ENCODE measurements at places on chromosomes 3 and 15.

DNA sequence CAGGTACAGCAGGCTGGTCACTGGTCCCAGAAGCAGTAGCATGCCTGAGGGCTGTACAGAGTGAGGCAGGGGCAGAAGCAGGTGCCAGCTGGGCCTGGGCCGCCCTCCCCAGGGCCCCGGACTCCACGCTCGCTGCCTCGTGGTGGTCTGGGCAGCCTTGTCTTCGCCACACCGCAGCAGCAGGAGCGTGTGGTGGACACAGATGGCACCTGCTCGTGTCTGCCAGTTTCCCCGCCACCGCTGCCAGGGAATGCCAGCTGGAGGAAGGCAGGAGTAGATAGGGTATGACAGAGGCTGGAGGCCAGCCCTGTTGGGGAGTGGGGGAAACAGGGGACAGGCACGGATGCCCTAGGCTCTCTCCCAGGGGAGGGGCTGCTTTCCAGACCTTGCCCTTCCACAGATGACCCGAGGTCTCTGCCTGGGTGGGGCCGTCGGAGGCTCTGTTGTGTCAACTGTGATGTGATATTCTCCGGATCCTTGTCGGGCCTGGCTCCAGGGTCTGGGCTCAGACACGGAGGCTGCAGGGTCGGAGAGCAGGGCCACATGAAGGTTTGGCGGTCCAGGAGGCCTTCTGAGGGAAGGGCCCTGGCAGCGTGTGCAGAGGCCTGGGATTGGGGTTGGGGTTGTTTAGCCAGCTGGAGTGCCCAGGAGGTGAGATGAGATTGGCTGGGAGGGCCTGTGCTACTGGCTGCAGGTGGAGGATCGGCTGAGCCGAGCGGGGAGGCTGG lies 33.6 kb downstream of the GOLGA6L10 start:
- DNase-seq = no peak

- DNase-seq = peak; percentile 76
These were observed 38.6 kb upstream of the RAB6B start for GRCh38 chr3:133934073-133934970.

DNA sequence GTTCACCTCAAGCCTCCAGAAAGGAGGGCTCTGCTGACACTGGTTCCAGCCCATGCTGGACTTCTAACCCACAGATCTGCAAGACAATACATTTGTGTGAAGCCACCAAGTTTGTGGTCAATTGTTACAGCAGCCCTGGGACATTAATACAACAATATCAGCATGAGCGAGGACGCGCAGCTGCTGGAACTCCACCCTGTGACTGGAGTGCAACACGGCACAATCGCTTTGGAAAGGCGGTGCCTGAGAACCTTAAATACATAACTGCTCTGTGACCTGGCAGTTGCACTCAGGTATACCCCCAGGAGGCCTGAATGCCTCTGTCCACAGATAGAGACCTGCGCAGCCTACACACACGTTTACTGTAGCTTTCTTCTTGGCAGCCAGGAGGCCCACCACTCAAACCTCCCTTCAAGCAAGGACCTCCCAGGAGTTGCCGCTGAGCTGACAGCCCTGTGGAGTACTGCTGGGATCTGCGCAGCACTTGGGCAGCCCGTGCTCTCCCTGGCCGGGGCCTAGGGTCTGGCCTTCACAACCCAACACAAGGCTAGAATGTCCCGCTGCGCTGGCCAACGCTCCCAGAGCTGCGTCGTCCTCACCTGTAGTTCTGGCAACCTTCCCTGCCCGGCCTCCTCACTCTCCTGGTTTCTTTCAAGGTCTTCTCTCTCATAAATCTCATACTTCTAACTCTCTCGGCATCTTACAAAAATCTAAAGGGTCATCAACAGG lies 8.3 kb downstream of the MRPS25 start:
- DNase-seq = no peak

- DNase-seq = no peak
These were observed 56.7 kb downstream of the CCNL1 start for GRCh38 chr3:157103280-157103679.

DNA sequence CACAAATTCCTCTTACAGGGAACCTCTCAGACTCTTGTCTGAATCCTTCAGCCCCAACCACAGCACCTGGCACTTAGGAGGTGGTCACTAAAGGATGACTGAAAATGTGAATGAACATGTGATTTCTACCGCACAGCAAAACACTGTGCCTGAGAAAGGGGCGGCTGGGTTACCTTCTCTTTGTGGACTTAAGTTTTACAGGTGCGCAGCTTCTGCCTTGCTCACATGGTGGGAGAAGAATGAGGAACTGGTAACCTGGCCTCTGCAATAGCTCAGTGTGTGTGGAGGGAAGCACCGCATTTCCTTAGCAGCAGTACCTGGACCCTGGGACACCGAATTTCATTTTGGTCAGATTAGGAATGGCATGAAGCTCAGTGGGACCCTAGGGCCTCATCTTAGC lies 9.8 kb upstream of the ETV5 start:
- DNase-seq = no peak

GRCh38 chr3:114290911-114291901 lies 2.6 kb upstream of the TIGIT start:
- DNase-seq = peak; percentile 77

GRCh38 chr3:139794469-139795265 lies 116.9 kb upstream of the NMNAT3 start:
- DNase-seq = no peak

DNA sequence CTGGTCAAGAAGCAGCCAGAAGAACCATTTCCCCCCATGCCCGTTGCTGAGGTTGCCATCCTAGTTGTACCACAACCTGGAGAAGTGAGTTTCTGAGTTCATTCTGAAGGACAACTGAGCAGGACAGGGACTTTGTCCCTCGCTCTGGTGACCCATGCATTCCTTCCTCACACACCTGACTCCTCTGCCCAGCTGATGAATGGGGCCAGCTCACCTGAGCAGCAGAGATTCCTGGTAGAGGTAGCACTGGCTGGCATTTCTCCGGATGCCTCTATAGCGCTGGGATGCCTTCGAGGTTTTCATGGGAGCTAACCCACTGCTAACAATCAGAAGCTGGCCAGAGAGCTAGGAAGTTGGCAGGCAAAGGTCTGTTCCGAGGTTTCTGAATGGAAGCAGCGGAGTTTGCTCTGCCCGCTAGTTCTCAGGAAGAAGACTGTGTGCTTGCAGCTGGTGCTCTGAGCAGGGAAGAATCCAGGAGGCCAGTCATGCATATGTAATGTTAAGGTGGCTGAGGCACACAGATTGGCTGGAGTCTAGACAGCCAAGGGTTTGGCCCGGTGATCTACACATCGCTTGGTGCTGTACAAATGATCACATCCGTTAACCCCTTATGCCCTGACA lies at the start of gene TMC3:
Gene TMC3 (minus strand): TSS at position 439 of the 621 bp plus-strand sequence. CDS start 136 bp downstream, at position 303.
- DNase-seq = no peak

DNA sequence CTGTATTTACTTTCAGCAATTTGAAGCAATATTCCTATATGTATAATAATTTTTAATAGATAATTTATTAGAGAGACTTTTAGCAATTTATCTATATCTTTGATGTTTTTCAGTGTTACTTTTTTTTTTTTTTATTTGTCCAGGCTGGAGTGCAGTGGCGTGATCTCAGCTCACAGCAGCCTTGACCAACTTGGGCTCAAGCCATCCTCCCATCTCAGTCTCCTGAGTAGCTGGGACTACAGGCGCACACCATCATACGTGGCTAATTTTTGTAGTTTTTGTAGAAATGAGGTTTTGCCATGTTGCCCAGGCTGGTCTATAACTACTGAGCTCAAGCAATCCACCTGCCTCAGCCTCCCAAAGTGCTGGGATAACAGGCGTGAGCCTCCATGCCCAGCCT lies 25.3 kb upstream of the SLTM start:
- DNase-seq = no peak

DNA sequence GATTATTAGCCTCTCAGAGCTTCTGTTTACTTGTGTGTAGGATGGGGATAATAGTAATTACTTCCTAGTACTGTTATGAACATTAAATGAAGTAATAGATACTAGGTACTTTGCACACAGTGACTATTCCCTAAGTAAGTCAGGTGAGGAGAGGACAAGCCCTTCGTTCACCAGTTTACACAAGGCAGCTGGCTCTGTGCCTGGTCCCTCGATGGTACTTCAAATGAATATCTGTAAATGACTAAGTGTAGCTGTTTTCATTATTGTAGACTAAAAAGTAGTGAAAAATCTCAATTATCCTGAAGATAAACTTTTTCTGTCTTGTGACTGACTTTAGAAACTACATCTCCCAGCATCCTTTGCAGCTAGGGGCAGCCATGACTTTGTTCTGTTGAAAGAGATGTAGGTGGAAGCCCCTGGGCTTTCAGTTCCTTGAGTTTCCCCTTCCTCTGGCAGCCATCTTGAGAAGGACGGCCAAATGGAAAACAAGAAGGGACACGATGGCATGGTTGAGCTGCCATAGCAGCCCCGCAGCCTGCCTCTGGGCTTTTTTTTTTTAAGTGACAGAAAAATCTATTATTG lies 11.7 kb upstream of the WNT7A start:
- DNase-seq = no peak

GRCh38 chr3:177196456-177197040 lies 734 bp downstream of the TBL1XR1 start:
- DNase-seq = peak; percentile 44

DNA sequence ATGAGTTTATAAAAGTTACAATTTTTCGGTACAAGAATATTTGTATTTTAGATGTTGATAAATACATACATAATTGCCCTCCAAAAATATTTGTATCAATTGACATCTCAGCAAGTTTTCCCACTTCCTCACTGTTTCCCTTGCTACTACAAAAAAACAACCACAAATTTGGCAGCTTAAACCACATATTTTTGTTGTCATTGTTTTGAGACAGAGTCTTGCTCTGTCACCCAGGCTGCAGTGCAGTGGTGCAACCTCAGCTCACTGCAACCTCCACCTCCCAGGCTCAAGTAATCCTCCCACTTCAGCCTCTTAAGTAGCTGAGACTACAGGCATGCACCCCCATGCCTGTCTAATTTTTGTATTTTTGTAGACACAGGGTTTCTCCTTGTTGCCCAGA lies 162.8 kb upstream of the RARB start:
- DNase-seq = no peak

DNA sequence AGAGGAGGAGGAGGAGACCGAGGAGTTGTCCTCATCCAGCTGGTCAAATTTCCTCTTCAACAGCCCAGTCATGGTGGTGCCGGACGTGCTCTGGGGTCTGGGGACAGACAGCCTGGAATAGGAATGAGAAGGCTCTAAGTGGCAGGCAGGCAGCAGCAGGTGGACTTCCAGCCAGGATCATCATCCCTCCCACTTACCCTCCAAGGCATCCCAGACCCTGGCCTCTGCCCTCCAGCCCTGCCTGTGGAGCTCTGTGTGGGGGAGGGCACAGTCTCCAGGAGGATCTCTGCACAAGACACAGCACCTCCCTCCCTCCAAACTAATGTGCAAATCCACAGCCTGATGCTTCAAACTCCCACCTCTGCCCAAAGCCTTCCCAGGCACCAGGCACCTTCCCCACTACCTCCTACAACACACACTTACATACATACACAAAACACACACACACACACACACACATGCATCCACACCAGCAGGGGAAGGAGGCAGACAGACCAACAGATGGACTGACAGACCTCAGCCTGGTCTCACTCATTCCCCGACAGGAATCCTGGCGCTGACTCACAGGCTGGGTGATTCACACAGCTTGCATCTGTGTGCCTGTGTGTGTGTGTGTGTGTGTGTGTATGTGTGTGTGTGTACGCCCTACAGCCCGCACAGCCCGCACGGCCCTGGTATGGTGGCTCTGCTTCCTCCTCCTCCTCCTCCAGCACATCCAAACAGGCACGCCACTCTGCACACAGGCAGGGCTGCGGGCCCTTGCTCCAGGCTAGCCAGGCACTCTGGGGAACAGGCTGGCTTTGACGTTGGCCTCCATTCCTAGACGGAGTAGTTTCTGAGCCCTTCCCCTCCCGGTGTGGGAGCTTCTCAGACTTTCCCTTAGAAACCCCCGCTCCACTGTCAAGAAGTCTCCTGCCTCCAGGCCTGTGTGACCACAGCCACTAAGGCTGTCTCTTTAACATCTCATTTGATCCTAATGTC lies 6.5 kb downstream of the CSRNP1 start:
- DNase-seq = peak; percentile 85

- DNase-seq = peak; percentile 68
These were observed 5.5 kb upstream of the BUB1B start for GRCh38 chr15:40155270-40155910.

DNA sequence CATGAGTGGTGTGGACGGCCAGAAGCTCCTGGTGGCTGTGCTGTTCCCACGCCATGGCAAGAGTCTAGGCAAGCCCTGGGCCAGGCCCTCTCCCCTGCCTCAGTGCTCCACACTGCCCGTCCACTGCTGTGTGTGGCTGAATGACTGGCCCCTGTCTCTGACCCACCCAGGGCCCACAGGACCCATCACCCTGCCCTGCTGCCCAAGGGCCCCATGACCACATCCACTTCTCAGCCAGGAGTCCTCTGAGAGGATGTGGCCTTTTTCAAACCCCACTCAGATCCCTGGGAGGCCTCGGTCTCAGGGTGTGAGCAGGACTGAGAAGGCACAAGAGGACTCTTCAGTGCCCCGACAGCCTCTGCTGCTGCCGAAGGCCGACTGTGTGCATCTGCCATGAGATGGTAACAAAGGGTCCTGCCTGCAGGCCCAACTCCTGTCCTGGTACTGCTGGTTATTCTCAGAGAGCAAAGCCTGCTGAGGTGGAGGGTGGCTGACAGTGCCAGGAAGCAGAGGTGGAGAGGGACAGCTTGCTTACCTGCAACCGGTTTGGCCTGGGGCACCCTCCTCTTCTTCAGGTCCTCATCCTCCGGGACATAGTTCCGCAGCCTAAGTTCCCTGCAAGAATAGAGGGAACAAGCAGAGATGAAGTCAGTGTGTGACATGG lies 47.5 kb downstream of the PTH1R start:
- peak; percentile 7 for DNase-seq

- DNase-seq = no peak
These were observed 128.2 kb upstream of the PLXNA1 start for GRCh38 chr3:126854666-126855065.

- no peak for DNase-seq
These were observed 192.9 kb upstream of the CADPS start for GRCh38 chr3:63067999-63068645.

DNA sequence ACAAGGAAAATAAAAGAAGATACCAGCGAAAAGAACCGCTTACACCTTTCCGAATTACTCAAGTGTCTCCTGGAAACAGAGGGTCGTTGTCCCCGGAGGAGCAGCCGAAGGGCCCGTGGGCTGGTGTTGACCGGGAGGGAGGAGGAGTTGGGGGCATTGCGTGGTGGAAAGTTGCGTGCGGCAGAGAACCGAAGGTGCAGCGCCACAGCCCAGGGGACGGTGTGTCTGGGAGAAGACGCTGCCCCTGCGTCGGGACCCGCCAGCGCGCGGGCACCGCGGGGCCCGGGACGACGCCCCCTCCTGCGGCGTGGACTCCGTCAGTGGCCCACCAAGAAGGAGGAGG lies 325 bp downstream of the ALCAM start:
- DNase-seq = peak; percentile 31

DNA sequence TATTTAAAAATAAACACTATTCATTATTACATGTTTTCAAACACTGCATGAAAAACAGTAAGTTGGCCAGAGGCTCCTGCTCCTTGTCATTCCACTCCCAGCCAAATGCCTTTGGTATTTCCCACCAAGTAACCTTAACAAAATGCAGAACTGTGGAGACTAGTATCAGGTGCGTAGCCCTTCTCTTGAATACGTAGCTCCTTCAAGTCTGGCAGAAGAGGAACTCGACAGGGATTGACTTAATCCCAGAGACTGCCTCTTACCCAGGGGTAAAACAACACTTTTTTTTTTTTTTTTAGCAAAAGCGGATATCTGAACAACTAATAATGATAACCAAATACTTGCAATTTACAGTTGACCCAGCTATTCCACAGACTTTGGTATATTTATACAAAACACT lies 738 bp downstream of the COMMD2 start:
- DNase-seq = no peak

GRCh38 chr3:12560505-12561190 lies 3.8 kb downstream of the MKRN2 start:
- no peak for DNase-seq

GRCh38 chr3:120985242-120985641 lies 77.2 kb downstream of the STXBP5L start:
- no peak for DNase-seq
